Activated naive CD4-positive, alpha-beta T cell (primary cell): ENCODE measurements at places on chromosomes 11 and 22.

GRCh38 chr11:2631161-2631560, 68.6 kb downstream of the KCNQ1OT1 start:
- no peak for DNase-seq

DNA sequence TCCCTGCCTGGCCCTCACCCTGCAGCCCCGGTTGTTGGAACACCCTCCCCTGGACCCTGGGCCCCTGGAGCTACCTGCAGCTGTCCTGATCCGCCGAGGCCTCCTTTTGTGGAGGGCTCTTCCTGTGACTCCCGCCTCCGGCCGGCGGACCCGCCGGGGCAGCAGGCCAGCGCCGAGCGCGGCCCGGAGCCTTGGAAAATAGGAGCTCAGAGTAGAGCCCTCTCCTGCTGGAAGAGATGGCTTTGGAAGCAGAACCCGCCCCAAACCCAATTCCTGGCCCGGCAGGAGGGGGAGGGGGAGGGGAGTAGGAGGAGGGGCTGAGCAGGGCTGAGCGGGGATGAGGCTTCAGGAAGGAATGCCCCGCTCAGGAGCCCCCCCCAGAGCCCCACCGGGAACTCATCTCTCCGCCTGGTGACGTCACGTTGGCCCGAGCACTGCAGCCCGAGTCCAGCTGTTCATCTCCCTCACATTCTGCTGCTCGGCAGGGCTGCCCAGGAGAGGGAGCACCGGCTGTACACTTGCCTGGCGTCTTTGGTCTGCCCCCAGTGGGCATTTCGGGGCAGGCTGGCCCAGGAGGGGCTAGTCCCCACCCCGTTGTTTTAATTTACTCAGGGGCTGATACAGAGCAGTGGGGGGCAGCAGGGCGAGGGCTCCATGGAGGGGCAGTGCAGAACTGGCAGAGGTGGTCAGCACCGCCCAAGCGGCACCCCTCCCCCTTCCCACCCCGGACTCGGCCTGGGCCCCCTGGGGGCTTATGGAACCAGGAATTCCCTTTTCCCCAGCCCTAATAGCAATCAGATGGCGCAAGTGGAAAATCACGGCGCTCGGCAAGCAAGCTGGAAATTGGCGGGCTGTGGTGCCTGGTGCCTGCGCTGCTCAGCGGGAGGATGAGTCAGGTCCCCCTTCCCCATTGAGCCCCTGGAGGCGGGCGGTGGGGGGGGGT, at the start of gene MRGPRF:
Gene MRGPRF (minus strand): TSS at position 238 of the 943 bp plus-strand sequence. CDS start 3,345 bp downstream, outside the sequence.
- DNase-seq = no peak

GRCh38 chr11:4881188-4881587, 512 bp upstream of the OR51T1 start:
- DNase-seq = no peak

DNA sequence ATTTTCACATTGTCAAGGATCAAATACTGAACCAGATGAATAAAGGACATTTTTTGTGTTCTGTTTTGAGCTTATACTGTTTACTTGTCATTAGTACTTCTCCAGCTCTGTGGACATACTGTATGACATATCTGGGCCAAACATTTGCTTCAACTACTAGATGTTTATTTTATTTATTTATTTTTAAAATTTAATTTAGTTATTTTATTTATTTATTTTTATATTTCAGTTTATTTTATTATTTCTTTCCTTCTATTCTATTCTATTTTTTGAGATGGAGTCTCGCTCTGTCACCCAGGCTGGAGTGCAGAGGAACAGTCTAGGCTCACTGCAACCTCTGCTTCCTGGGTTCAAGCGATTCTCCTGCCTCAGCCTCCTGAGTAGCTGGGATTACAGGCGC, 37.0 kb downstream of the HORMAD2 start:
- DNase-seq = no peak

DNA sequence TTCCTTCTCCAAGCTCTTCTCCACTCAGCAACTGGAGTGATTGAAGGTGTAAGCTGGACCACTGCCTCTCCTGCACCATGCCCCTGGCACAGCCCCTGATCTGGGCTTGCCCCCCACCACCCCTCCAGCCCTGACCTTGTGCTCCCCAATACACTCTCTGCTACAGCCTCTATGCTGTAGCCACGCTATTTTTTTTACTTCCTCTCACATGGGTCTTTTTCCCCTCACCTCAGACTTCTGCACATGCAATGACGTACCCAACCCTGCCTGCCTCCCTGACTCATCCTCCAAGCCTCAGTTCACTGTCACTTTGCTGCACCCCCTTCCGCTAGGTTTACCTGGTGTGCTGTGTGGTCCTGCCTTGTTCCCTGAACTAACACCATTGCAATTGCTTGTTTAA, 9.0 kb downstream of the CSNK2A3 start:
- no peak for DNase-seq

GRCh38 chr11:12587333-12587991, 86.8 kb upstream of the TEAD1 start:
- no peak for DNase-seq

DNA sequence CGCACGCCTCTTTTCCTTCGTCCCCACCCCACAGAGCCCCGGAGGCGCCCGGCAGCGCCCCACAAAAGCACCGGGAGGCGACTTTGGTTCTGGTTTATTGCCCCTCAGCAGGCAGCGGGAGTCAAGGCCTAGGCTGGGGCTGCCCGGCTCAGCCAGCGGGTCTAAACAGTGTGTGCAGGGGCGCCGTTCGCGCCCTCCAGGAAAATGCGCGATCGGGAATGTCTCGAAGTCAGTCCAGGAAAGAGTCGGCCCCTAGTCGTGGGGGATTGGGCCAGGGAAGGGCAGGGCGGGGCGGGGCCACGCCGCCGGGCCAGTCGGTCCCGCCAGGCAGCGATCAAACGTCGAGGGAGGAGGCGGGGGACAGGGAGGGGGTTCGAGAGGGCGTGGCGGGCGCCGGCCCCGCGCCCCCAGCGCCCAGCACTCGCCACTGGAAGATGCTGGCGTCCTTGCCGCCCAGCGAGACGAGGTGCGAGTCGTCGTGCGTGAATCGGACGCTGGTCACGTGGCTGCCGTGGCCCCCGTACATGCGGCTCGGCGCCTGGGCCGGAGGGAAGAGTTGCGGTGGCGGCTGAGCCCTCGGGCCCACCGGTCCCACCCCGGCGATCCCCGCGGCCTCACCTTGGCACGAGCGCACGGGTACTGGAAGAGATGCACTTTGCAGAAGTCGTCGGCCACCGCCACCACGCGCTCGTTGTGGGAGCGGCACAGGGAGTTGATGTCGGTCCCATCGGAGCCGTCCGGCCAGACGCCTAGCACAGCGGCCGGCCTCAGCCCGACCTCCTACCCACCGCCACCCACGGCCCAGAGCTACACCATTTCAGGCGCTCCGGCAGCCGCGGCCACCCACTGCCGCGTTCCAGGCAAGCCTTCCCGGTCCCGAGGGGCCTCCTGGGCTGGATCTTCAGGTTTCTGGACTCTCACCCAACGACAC, 741 bp upstream of the MTA2 start:
- DNase-seq = no peak

DNA sequence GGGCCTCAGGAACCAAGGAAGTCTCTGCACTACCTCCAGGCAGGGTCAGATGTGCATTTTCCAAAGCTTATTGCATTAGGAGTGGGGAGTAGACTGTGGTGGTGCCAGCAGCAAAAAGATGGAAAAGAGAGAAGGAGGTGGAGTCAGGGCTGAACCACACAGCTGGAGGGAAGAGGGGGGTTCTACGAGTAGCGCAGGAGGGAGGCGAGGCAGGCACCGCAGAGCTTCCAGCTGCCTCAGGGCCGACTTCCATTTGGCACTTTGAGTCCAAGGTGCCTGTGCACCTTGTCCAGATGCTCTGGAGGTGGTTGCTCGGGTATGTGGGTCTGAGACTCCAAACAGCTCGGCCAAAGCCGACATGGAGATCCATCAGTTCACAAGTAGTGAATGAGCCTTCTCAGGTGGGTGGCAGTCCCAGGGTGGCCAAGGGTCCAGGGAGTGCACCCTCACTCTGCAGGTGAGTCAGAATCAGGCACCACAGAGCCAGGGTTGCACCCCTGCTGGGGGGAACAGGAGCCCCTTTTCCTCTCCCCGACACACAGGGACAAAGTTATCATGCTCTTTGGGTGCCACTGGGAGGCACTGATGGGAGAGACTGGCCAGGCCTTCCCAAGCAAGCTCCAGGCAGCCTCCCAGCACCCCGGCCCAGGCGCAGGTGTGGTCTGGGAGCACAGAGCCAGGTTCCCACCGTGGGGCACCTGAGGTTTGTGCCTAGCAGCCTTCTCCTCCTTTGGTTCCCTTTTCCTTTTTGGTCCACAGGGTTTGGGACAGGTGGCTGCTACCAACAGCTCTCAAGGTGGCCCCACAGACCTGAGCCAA, 30.2 kb downstream of the GGT5 start:
- no peak for DNase-seq

- DNase-seq = no peak
Measured at GRCh38 chr11:124080327-124081001, 34.8 kb upstream of the VWA5A start.

DNA sequence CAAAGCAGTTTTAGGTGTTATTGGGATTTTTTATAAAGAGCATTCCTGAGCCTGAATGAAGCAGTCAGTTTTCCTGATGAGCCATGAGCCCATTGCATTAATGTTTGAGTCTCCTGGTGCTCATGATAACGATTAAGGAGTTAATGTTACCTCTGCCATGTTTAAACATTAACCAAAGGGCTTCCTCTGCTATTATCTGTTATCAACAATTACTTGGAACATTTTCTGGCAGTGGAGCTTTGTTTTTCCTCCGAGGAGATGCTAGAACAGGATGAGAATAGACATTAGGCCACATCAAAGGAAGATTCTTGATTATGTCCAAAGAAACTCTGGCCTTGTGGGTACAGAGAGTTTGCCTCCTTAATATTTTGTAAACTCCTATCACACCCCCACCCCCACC, 49.9 kb downstream of the ZNRF3 start:
- DNase-seq = no peak

DNA sequence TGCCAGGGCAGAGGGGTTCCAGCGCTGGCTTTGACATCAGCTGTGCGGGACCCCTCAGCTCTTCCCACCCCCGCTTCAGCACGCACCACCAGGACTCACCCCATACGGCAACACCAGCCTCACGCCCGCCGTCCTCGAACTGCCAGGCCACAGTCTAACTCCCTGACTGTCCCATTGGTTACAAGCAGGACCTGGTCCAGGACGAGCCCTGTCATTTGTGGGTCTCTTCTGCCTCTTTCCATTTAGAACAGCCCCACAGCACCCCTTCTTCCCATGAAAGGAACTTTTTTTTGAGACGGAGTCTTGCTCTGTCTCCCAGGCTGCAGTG, 81.7 kb downstream of the PHF21B start:
- DNase-seq = no peak

DNA sequence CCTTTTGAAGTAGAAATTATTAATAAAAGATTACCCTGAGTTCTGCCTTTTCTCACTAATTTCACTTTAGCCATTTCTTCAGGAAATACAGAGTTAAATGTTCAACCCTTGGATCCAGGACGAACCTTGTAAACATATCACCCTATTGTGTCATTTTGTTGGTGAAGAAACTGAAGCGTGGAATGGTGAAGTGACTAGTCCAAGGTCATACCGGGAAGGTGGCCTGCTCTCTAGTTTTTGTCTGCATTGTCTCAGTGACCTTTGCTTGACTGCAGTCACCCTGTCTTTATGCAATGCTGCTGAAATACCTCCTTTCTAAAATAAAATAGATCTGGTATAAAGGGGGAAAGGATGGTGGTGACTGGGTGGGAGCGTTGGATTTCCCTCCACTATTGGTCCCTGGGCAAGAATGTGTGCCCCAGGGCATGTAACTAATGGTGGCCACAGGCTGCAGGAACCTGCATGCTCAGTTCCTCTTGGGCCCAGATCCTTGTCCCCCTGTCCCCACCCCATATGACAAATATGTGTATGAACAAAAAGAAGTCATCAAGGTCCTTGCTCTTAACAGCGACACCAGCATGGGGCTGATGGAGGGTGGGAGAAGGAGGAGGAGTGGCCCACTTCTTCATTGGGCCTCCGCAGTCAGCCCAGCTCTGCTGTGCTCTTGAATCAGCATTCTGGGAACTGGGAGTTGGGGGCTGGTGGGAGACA, 977 bp upstream of the SORL1-AS1 start:
- DNase-seq = no peak

GRCh38 chr22:44338906-44339305, 26.2 kb upstream of the SHISAL1 start:
- no peak for DNase-seq

- no peak for DNase-seq
Measured at GRCh38 chr11:70645537-70645936, 247.2 kb downstream of the CTTN start.

DNA sequence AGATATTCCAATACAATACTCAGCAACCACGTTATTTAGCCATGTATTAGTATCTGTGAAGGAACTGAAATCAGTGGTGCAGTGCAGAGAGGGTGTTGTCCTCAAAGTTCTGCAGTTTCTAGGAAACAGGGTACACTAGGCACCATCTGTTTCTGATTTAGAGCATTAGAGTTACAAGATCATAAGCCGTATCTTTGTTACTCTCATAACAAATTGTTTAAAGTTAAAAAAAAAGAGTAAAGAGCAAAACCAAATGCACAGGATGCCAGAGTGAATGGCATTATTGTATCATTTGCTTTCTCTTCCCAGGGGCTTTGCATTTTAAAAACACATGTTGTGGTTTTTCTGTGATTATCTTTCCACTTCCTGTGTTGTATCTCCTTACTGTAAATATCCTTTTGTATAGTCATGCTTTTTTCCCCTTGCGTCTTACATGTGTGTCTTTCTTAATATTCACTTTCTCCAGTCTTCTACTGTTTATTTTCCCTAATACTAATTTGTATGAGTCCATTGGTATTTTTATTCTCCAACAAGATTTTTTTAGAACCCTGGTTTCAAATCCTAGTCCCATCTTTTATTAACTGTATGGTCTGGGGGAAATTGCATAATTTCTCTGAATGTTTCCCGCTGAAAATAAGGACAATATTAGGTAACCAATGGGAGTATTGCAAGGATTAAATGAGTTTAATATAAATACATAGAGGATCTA, 15.2 kb upstream of the NUP160 start:
- DNase-seq = no peak

DNA sequence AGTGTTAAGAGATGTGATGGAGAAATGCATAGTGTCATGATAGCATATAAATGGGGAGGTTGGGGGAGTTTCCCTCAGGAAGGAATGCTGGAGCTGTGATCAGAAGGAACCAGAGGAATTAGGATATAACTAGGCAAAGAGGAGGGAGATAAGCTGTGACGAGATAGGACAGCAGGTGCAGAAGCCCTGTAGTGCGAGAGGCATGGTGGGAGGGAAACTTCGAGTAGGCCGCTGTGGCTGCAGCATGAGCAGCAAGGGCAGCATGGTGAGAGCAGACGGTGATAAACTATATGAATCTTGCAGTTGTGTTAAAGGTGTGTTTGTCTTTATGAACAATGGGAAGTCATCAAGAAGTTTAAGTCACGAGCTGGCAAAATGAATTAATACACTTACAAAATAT, 109.9 kb downstream of the EMSY start:
- DNase-seq = no peak
